NCI-H82 (cell line): ENCODE measurements at places on chromosomes 1 and 21.

- DNase-seq = no peak
These were observed at the start of gene IL24 for GRCh38 chr1:206897175-206897574. TSS of gene IL24 (plus strand) at chr1:206897443. CDS start at chr1:206897833, 390 bp downstream.

- no peak for DNase-seq
These were observed 108.8 kb downstream of the SMYD3 start for GRCh38 chr1:246398126-246398813.

DNA sequence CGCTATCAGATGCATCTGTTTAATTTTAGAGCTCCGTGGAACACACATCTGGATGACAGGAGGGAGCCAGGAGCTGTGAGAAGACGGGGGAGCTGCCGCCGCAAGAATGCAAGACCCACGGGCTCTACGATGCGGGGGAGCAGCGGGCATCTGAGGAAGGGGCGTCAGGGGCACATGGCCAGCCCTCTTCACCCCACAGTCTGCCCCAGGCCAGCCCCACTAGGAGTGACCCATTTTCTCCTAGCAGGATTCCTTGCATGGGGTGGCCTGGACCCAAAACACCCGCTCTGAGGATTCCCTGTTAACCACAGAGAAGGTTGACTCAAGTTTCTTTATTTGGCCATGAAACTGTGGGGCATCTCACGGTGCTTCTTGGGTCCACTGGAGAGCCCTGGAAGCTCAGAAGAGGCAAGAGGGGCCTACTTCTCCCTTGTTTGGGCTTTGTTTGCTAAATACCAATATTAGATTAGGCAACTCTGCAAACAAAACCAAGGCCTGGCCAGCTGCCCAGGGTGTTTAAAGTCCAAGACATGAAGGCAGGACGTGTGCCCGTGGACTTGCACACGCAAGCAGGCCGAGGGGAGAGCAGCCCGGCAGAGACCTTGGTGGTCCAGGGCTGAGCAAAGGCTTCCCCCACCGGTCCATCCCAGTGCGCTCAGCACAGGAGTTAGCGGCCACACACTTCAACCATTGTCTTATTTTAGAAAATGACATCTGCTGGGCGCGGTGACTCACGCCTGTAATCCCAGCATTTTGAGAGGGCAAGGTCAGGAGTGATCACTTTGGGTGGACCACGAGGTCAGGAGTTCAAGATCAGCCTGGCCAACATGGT lies 89.8 kb downstream of the DHRS3 start:
- peak; percentile 58 for DNase-seq

- DNase-seq = no peak
These were observed 351.6 kb downstream of the PTBP2 start for GRCh38 chr1:97073169-97073568.

GRCh38 chr1:218499911-218500310 lies 154.8 kb downstream of the TGFB2 start:
- DNase-seq = no peak

- peak; percentile 75 for DNase-seq
These were observed 134.2 kb downstream of the SYT2 start for GRCh38 chr1:202575918-202576653.

GRCh38 chr1:177383715-177384114 lies 213.0 kb downstream of the BRINP2 start:
- DNase-seq = no peak

DNA sequence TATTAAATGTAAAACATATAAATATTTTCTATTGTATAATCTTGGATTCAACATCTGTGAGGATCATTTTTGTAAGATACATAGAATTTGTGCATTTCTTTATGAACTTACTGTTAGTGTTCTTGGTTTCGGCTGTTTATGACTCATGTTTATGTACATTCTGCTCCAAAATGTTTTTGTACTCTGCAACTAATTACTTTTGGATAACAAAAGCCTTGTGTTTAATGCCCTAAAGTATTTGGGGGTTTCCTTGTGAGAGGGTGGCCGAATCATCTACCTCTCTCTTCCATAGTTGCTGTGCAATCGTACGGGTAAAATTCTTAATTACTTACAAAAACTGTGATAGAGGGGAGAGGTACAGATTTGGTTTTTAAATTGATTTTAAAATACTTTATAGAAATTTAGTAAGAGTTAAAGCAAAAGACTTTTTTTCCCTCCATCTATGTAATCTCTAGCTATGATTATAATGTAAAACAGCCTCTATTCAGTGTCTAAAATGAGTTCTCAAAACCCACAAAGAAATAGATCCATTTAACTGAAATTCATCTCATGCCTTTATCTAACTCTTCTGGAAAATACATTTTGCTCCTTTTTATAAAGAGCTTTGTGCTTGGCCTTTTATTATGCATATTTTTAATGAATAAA lies 38.7 kb upstream of the LRRC8C start:
- no peak for DNase-seq

DNA sequence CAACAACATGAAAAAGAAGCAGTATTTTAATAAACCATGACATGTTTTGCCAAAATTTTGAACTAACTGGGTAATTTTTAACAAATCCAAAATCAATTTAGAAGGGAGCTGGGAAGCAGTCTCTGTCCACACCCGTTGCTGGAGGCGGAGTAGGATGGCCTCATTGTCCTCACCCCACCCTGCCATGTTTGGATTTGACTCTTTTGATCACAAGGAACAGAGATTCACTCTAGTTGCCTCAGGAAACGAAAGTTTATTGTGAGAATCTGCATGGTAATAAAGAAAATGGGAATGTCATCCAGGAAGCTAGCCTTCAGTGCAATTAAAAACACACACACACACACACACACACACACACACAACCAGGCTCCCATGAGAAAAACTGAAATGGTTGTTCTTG lies 145.4 kb downstream of the SLC30A10 start:
- peak; percentile 42 for DNase-seq

GRCh38 chr21:16540966-16541727 lies 811.4 kb downstream of the USP25 start:
- DNase-seq = no peak

GRCh38 chr1:180899262-180899661 lies 13.4 kb upstream of the KIAA1614 start:
- DNase-seq = no peak

DNA sequence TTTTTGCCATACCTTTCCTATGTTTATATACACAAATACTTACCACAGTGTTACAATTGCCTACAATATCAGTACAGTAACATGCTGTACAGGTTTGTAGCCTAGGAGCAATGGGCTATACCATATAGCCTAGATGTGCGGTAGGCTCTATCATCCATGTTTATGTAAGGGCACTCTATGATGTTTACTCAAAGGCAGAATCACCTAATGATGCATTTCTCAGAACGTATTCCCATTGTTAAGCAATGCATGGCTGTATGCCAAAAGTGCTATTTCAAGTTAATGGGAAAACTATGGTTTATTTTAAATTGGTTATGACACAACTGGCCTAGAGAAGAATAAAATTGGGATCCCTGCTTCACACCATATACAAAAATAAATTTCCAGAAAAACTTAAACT lies 36.9 kb upstream of the DISP1 start:
- DNase-seq = no peak

DNA sequence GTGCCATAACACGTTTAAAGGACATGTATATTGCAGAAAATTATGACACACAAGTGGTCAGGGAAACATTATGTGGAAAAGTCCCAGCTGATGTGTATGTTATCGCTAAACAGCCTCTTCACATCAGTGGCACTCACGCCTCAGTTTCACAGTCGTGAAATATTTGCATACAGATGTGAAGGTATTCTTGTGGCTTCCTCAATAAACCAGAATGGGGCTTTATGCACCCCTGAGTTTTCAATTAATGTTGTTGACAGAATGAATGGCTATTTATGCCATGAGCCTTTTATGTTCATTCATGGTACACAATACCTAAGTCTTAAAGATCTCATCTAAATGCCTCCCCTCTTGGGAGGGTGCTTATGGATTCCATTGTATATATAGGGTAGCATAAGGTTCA lies 202.1 kb upstream of the ADGRL2 start:
- no peak for DNase-seq

- DNase-seq = no peak
These were observed 27.6 kb upstream of the SIPA1L2 start for GRCh38 chr1:232657426-232658005.

GRCh38 chr1:215263636-215264035 lies 181.1 kb downstream of the KCNK2 start:
- no peak for DNase-seq

DNA sequence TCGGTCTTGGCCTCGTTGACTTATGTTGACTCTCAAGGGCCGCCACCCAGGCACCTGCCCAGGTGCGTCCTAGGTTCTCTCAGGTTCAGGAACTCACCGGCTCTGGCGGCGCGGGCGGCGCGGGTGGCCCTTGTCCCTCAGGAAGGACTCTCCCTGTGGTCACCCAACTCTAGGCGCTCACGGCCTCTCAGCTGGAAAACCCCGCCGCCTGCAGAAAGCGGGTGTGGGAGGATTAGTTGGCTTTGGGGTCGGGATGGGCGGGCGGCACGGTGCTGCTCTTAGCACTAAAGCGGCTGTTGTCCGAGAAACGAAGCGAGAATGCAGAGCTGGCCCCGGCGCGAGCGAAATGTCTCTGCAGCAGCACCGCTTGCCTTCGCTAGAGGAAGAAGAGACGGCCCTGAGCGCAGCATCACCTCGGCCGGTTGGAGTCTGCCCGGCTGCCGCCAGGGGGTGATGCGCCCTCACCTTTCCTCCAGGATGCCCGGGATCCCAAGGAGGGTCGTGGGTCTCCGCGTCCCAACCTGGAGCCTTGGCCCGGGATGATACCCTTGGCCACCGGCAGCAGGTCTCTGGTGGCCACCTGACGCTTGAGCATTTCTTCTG lies 8.1 kb upstream of the TADA1 start:
- peak; percentile 27 for DNase-seq

GRCh38 chr1:52022133-52022532 lies 11.5 kb downstream of the KTI12 start:
- no peak for DNase-seq

DNA sequence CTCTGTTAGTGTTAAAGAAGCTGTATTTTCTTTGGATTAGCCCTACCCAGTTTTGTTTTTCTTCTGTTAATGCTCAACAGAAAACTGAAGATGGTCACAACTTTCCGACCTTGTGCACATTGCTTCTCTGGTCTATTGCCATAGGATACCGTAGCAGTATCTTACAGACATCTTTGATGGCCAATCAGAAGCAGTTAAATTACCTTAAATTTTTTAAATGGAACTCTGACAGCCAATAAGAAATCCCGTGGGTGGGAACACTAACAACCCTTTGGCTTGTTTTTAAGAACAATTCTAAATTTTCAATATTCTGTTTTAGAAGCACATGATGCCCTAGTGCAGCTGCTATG lies 17.2 kb downstream of the NFYC start:
- peak; percentile 92 for DNase-seq

- DNase-seq = no peak
These were observed 40.2 kb downstream of the EXO1 start for GRCh38 chr1:241888232-241888631.

DNA sequence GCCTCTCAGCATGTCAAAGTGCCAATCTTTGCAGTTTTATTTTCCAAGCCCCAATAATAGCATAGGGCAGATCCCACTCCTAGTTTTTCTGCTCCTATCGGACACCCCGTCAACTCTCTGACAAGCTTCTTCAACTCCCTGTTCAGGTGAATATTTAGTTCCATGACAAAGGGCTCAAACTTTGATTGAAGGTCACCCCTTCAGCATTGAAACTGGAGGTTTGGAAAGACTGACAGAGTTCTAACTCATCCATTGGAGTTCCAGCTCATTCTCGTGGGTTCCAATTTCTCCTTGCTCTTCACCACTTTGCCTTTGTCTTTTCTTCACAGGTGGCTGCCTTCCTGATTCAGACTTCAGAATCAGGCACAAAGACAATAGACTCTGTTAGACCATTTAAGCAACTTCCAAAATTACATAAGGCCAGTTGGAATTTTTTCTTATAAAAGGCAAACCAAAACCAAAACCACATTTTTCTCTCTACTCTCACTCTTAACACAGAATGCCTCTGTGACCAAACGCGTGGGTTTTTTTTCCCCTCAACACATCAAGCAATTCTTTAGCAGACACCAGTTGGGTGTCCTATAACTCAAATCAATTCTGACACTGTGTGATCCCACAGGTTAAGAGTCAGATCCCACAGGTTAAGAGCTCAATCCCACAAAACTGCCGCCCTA lies 169.3 kb upstream of the USP25 start:
- no peak for DNase-seq

DNA sequence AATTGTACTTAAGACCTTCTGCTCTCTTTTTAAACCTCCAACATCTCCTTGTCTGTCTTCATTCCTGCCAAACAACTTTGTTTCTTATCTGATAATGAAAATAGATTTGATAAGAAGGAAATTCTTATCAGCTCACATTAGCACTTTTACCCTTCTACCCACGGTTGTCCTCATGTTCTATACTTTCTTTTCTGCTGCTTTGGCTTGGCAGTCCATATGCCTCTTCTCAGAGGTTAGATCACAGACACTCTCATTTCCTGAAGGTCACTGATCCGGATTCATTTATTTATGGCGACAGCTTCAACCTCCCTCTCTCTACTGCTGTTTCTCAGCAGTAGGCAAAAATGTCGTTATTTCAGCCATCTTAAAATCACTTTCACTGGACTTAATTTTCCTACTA lies 2015.8 kb downstream of the NCAM2 start:
- DNase-seq = no peak

DNA sequence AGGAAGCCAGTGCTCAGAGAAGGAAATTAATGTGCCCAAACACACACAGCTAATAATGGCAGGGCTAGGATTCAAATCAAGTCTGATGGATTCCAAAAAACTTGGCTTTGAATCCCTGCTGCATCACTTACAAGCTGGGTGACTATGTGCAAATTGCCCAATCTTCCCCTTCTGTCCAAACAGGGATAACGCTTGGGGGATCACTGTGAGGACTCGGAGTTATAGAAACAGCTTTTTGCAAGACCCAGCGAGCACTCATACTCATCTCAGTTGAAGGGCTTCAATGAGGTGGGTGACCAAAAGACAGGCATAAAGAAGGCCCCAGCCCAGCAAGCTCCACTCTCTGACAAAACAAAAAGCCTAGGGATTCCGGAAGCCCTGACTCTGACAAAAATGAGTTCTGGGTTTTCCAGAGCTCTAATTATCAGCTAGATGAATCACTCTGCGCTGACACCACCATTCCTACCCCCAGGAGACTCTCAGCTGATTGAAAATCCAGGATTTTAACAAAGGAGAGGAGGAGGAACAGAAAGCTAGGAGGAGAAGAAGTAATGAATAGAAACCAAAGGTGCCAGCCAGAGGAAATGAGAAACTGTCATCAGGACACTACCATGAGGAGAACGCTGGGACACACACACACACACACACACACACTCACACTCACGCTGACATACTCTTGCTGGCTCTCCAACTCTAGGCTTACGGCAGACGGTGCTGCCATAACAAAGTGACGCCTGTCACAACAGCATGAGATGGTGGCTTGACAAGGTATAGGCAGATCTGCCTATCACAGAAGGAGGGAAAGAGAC lies 1.6 kb upstream of the STK40 start:
- peak; percentile 41 for DNase-seq

GRCh38 chr1:28885977-28886730 lies 28.2 kb upstream of the EPB41 start:
- no peak for DNase-seq

- no peak for DNase-seq
These were observed 57.5 kb upstream of the EPS8L3 start for GRCh38 chr1:109821221-109821669.
